Right atrium auricular region (tissue), 2 donors: ENCODE measurements at places on chromosomes 5 and 9. TPM values are rescaled to one million over a fixed set of nuclear protein-coding genes. Genes with fewer than 3 reads are reported as not detected.
A peak's percentile ranks its signal among the peaks of the same experiment; 100 is the strongest.

DNA sequence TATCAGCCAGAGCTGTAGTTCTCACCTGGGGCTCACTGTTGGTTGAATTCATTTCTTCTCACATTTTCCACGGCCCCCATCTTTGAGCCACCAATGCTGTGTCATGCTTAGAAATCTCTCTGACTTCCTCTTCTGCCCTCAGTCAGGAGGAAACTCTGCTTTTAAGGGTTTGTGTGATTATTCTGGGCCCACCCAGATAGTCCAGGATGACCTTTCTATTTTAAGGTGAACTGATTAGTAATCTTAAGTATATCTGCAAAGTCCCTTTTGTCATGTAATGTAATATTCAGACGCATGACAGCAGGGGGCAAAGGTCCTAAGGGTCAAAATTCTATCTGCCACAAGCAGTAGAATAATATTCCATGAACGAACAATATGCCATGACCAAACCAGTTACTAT is 88.4 kb downstream of the AK8 start:
- H3K4me3 ChIP-seq: no peak overlapping the region
- H3K27ac ChIP-seq: no peak overlapping the region
- no peaks in the 10 kb centered on the region for H3K4me1 ChIP-seq
- no peaks in the 10 kb centered on the region for H3K27me3 ChIP-seq
- no peak for DNase-seq

CDO1 gene
- 24.7 TPM for total RNA-seq

GRCh38 chr5:39148983-39149534 is 70.3 kb downstream of the FYB1 start:
- DNase-seq: no peak
- no peaks in the 10 kb centered on the region for H3K36me3 ChIP-seq
- H3K4me1 ChIP-seq: no peaks in the 10 kb centered on the region
- H3K4me3 ChIP-seq: no peak overlapping the region
- H3K27me3 ChIP-seq: no peaks in the 10 kb centered on the region

DNA sequence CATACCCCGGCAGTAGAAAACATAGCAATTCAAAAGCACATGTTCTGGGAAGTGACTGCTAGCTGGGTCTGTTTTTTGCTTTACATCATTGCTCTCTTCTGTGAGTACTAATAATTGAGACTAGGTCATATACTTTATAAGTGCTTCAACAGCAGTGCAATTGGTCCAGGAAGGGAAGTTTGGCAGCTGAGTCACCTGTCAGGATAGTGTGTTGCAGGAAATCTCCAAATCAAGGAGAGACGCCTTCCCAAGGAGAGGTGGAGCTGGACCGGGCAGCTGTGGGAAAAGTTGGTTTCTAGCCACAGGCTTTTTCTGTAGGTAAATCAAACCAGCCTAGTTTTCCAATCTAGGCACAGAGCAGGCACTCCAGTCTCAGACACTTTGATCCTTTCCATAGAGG is 330.1 kb downstream of the ENC1 start:
- H3K27me3 ChIP-seq: no peaks in the 10 kb centered on the region
- DNase-seq: no peak
- H3K36me3 ChIP-seq: no peaks in the 10 kb centered on the region
- H3K4me1 ChIP-seq: peaks cover 4% of the 10 kb centered on the region
- H3K4me3 ChIP-seq: no peak overlapping the region

MAMDC2 gene
- 28.8 TPM for total RNA-seq

DNA sequence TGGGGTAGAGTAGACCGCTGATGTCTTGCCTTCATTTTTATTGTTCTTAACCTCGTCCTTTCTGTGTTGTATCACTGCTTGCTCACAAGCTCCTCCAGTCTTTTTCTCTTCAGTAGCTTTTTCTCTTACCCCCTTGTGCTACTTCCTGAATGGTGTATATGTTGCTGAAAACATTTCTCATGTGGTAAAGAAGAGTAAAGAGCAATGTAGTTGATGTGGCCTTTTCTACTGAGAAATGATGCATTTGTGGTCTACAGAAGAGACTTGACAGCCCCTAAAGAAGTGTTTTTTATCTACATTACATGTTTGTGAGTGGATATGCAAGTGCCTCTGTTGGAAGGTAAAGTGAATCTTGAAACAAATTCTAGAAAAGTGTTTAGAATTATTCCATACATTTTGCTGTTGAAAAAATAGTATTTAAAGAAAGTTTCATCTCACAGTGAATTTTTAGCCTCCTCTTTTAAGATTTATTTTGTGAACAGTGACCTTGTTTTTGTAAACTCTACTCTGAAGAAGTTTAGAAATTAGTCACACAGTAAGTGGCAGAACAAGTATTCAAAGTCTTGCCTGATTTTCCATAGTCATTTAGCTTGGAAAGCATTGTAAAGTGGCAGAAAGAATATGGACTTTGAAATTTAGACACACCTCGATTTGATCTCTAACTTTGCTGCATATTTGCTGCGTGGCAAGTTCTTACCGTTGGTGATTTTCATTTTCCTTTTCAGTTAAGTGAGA is 17.4 kb downstream of the CDC42SE2 start:
- DNase-seq: no peak
- no peaks in the 10 kb centered on the region for H3K36me3 ChIP-seq
- no peak overlapping the region for H3K4me3 ChIP-seq
- no peaks in the 10 kb centered on the region for H3K4me1 ChIP-seq

- H3K27ac ChIP-seq: no peak overlapping the region
- no peaks in the 10 kb centered on the region for H3K36me3 ChIP-seq
- H3K4me1 ChIP-seq: no peaks in the 10 kb centered on the region
- H3K27me3 ChIP-seq: no peaks in the 10 kb centered on the region
- no peak overlapping the region for H3K4me3 ChIP-seq
Observed at GRCh38 chr5:145162626-145163025, 672.5 kb downstream of the PRELID2 start.

- H3K27ac ChIP-seq: no peak overlapping the region
- no peaks in the 10 kb centered on the region for H3K36me3 ChIP-seq
- no peaks in the 10 kb centered on the region for H3K4me1 ChIP-seq
- H3K27me3 ChIP-seq: no peaks in the 10 kb centered on the region
Observed at GRCh38 chr5:113600255-113600905, 86.9 kb downstream of the YTHDC2 start.

GRCh38 chr9:72333197-72333596 is 31.8 kb downstream of the ZFAND5 start:
- no peak overlapping the region for H3K4me3 ChIP-seq
- H3K27me3 ChIP-seq: no peaks in the 10 kb centered on the region
- DNase-seq: no peak
- no peaks in the 10 kb centered on the region for H3K4me1 ChIP-seq

DNA sequence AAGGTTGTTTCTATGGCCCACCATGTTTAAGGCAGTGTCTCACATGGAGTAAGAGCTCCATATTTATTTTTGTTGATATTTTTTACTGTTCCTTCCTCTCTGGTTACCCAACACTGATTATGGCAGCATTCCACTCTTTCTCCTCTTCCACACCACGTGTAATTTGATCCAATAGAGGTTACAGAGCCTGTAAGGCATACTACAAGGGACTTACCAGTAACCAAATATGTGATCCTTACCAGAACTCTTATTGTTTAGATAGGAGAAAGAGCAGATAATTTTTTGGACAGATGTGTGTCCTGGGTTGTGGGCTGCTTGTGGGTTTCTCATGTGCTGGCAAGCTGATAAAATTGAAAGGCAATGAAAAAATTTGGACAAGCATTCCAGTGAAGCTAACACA is 261.3 kb downstream of the TMEM167A start:
- H3K36me3 ChIP-seq: no peaks in the 10 kb centered on the region
- H3K4me3 ChIP-seq: no peak overlapping the region
- H3K4me1 ChIP-seq: no peaks in the 10 kb centered on the region
- H3K27ac ChIP-seq: no peak overlapping the region
- H3K27me3 ChIP-seq: no peaks in the 10 kb centered on the region

GRCh38 chr5:106106384-106106783 is 1564.4 kb downstream of the EFNA5 start:
- no peaks in the 10 kb centered on the region for H3K27me3 ChIP-seq
- no peaks in the 10 kb centered on the region for H3K4me1 ChIP-seq
- no peak overlapping the region for H3K4me3 ChIP-seq
- H3K36me3 ChIP-seq: no peaks in the 10 kb centered on the region
- no peak for DNase-seq
- H3K27ac ChIP-seq: no peak overlapping the region

DNA sequence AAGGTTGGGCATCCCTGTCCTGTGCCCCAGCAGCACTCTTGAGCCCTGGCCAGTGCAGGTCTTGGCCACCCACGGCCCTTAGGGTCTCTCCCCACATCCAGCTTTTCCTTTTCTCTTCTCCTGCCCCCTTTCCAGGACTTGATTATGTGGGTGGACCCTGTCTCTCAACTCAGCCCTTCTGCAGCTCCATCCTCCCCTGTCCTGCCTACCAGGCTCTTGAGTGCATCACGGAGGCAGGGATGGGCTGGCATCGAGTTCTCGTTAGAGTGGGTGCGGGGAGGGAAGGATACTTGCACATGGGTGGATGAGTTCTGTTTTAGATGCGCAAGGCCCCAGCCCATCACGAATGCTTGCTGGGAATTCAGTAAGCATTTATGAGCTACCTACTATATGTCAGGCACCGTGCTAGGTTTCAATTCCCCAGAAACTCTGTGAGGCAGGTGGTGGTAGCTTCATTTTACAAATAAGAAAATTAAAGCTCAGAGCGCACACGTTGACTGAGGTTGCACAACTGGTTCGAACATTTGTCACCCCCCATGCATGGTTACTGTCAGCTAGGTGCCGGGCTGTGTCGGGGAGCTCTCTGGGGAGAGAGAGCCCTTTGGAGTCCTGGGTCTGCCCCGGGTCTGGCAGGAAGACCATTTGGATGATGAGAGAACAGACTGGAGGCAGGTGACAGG is 144.6 kb upstream of the PITX1 start:
- H3K4me3 ChIP-seq: no peak overlapping the region
- no peaks in the 10 kb centered on the region for H3K27me3 ChIP-seq
- peak; percentile 50 for DNase-seq

GRCh38 chr9:15155323-15155722 is 151.7 kb downstream of the TTC39B start:
- peaks cover 25% of the 10 kb centered on the region for H3K4me1 ChIP-seq
- no peak overlapping the region for H3K4me3 ChIP-seq
- no peak for DNase-seq
- peak overlapping the region; percentile 87 for H3K27ac ChIP-seq
- no peaks in the 10 kb centered on the region for H3K27me3 ChIP-seq
- H3K36me3 ChIP-seq: no peaks in the 10 kb centered on the region

DPYSL3 gene
- total RNA-seq: 45.3 TPM

DNA sequence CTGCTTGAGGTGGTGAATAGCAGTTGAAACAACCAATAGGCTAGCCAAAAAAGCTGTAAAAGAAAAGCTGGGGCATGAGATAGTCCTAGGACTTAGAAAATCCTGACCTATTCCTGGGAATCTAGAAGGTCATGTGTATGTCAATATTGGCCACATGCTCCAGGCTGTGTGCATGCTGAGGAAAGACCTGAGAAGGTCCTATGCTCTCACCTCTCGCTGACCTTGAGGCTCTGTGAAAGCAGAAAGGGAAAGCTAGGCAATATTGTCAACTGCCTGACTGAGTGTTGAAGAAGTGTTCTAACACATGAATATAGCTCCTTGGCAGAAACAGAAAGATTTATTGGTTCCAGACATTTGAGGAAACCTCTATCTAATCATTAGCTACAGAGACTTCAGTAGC is 19.8 kb downstream of the TAS2R1 start:
- no peaks in the 10 kb centered on the region for H3K27me3 ChIP-seq
- DNase-seq: no peak
- no peak overlapping the region for H3K27ac ChIP-seq
- H3K4me3 ChIP-seq: no peak overlapping the region
- no peaks in the 10 kb centered on the region for H3K36me3 ChIP-seq
- H3K4me1 ChIP-seq: no peaks in the 10 kb centered on the region

- no peak overlapping the region for H3K4me3 ChIP-seq
- no peak for DNase-seq
- H3K4me1 ChIP-seq: peaks cover 5% of the 10 kb centered on the region
- H3K36me3 ChIP-seq: no peaks in the 10 kb centered on the region
- no peak overlapping the region for H3K27ac ChIP-seq
Observed at GRCh38 chr5:126816649-126817048, 39.7 kb downstream of the LMNB1 start.

DNA sequence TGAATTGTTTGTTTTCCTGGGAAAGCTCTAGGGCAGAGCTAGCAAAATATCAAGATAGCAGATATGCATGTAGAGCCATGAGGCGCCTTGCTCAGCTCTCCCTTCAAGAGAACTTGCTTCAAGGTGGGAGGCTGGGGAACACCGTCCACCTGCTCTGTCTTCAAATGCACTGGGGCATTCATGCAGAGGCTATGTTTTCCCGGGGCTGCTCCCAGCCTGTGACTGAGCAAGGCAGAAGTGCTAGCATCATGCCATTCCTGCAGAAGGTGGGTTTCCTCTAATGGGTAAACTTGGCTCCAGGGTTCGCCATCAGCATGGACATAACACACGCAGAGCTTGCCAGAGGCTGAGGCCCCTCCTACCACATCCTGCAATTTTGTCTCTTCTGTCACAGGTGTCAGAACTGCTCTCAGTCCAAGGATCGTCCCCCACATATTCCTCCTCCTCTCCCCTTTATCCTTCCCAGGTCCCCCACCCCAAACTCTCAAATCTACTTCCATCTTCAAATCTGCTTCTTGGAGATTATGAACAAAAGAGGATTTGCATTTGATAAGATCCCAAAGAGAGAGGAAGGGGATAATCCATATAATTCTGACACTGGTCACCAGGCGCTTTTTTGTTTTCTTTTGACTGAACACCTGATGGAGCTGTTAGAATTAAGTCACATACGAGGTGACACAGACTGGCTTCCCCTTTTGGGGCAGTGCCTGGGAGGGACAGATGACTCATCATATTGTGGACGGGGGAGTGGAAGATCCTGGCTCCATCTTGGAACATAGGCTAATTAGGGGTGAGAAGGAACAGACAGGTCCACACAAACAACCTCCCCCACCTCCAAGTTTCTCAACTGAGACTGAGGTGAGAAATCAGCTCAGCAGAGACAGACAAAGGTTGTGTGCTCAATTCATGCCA is 85.0 kb upstream of the TAF11L2 start:
- no peaks in the 10 kb centered on the region for H3K27me3 ChIP-seq
- H3K4me1 ChIP-seq: no peaks in the 10 kb centered on the region
- no peak for DNase-seq
- H3K27ac ChIP-seq: no peak overlapping the region
- no peaks in the 10 kb centered on the region for H3K36me3 ChIP-seq
- no peak overlapping the region for H3K4me3 ChIP-seq

DNA sequence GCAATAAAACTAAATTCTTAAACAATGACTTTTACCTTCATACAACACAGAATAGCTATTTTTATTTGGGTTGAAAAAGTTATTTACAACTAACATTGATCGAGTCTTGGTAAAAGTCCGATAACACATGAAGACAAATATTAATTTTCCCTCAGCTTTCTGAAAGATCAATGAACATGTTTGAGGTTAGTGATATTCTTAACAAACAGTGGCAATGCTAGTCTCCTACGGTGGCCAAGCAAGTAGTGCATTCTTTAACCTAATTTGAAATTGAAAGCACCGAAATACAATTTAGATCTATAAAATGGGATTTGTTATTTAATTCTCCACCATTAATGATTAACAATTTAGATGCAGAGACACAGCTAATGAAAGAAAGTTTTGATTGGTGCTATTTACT is 435.1 kb downstream of the HCN1 start:
- no peaks in the 10 kb centered on the region for H3K4me1 ChIP-seq
- H3K4me3 ChIP-seq: no peak overlapping the region
- no peak for DNase-seq
